ENCODE measurements at places on chromosomes 7 and 10.

DNA sequence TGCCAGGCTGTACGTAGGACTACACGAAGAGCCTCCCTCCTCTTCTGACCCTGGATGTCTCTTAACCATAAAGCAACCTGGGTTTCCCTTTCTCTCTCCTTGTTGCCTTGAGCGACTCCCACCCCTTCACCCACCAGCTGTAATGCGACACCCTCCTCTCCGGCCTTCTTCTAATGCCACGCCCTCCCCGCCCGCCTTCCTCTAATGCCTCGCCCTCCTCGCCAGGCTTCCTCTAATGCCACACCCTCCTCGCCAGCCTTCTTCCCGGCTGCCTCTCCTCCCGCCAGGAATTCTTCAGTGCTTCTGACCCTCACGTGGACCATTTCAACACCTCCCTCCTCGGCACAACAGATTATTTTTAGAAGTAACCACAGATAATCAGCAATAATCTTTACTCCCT, 348.5 kb upstream of the SHH start:
- no peak for DNase-seq

DNA sequence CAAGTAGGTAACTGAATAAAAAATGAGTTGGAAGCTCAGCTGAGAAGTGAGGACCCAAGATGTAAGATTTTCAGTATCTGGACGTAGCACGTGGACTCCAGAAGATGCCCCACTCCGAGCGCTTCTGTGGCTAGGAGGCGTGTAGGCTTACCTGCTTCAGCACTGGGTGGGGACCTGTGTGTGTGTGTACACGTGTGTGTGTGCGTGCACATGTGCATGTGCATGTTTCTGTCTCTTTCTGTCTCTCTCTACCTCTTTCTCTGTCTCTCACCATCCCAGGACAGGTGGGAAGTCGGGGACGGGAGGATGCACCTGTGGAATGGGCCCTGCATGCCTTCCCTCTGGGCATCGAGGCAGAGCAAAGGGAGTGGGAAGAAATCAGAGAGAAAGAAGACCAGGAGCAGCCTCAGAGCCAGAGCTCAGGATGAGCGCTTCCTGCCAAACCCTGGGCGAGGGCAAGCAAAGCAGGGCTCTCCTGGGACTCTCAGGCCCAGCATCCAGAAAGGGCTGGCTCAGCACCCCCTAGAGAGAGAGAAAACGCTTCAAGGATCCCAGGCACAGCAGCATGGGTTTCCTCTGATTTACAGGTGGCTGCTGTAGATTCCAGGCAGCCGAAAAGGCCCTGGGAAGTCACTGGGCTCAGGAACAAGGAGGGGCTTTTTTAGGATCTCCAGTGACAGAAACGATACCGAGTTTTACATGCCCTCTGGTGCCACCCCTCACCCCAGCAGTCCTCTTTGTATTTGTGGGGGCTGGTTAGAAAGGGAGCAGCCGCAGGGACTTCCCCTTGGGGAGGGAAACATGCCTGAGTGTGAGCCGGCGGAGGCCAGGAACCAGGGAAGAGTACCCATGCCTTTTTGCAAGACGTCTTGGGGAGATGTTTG, 28.5 kb downstream of the CXCL12 start:
- DNase-seq: no peak

- DNase-seq: no peak
These were observed 58.6 kb upstream of the GSAP start for GRCh38 chr7:77474756-77475155.

- no peak for DNase-seq
These were observed 79.8 kb downstream of the ABI1 start for GRCh38 chr10:26780793-26781601.

DNA sequence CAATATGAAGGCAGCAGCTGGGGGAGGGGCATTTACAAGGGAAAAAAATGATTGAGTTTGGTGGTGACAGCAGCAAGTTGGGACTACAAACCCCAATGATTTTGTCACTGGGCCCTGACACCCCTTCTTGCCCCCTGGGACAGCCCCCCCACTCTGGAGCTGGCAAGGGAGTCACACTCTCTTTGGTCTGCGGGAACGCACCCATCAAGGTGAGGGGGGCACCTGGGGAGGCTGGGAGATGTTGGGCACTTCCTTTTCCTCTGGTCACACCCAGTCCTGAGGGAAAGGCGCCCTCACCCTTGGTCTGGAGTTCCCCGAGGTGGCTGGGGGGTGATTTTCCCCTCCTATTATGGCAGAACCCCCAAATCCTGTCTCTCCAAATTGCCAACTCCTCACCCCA, 24.4 kb downstream of the EPHB4 start:
- no peak for DNase-seq

- no peak for DNase-seq
These were observed 6.8 kb downstream of the POLM start for GRCh38 chr7:44075296-44076075.

- DNase-seq: no peak
These were observed 549 bp downstream of the CALY start for GRCh38 chr10:133336118-133336576.

GRCh38 chr10:89837165-89838043, 136.0 kb downstream of the KIF20B start:
- peak; percentile 37 for DNase-seq

Measured in nucleus accumbens (tissue), 56 donors.